ENCODE measurements at places on chromosomes 6 and 20.

DNA sequence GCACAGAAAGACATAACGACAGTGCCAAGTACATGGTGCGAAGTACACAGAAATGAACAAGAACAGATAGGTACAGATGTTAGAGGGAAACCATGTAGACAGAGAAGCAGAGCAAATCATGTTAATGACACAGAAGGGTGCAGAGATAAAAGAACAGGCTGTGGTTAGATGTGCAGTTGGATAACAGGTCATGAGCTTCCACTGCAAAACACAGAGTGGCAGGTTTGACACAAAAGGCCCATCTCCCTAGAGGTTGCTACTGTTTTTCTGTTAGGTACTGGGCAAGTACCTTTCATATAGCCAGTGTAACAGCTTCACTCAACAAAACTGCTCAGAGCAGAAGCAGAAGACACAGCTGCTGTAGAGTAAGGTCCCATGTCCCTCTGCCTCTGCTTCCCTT is 84.6 kb downstream of the AK9 start:
- no peak for DNase-seq

- DNase-seq = no peak
Measured at GRCh38 chr6:113428702-113429101, 428.4 kb upstream of the MARCKS start.

DNA sequence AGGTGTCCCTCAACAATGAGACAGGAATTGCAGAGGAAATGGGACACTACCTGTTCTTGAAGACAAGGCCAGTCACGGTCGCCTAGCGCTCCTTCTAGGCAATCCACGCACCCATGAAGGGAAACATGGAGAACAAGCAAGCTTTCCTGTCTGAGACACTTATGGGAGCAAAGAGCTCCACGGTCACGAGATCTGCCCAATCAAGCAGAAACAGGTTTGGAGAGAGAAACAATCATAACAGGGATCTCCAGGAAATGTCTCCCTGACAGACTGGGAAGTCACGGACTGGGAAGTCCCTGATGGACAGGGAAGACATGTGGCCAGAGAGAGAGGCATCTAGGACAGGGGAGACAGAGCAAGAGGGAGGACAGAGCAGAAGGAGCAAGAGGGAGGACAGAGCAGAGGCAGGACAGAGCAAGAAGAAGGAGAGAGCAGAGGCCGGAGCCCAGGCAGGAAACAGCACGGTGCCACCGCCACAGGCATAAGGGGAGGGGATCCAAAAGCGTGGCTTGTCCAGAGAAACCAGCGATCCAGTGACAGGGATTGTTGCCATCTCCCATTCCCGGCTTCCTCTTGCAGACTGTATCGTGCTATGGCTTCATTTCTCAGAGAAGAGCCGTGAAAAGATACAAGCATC is 167.8 kb upstream of the ZNF337 start:
- no peak for DNase-seq

- DNase-seq = no peak
Measured at GRCh38 chr6:149580880-149581279, 14.7 kb downstream of the GINM1 start.

DNA sequence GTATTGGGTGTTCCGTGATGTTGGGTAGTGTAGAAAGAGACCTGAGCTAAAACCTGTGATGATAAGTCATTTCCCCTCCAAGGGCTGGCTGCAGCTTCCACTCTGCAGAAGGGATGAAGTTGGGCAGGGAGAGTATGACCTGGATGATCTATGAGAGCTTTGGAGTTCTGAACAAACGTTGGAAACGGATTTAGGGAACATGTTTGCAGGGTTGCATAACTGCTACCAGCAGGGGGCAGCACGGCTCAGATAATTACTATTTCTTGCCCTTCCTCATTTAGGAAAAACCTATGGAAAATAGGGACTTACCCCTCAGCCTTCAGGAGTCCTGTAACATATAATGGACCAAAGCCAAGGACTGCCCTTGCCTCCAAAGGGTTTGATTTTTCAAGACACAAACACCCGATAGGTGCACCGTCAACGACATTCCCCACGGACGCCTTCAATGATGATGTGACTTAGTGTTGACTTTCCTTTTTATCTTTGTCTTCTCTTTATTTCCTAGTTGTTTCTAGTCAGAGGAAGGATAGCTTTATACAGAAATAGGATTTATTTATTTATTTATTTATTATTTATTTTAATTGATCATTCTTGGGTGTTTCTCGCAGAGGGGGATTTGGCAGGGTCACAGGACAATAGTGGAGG is 164.9 kb upstream of the SASH1 start:
- no peak for DNase-seq
